SK-N-SH (cell line): ENCODE measurements at places on chromosomes 1 and 21. TPM values are rescaled to one million over a fixed set of nuclear protein-coding genes. Genes with fewer than 3 reads are reported as not detected.

The KIF14 gene
- polyA plus RNA-seq, result 1.2 and 1.4 TPM in 2 replicates

The CCDC190 gene
- 0.13 and 0.21 TPM in 2 replicates for polyA plus RNA-seq

- no peak for DNase-seq
Measured at GRCh38 chr1:30928171-30928570, 19.6 kb upstream of the SDC3 start.

GRCh38 chr1:36159614-36160387 is 3.8 kb downstream of the MAP7D1 start:
- no peak for DNase-seq

DNA sequence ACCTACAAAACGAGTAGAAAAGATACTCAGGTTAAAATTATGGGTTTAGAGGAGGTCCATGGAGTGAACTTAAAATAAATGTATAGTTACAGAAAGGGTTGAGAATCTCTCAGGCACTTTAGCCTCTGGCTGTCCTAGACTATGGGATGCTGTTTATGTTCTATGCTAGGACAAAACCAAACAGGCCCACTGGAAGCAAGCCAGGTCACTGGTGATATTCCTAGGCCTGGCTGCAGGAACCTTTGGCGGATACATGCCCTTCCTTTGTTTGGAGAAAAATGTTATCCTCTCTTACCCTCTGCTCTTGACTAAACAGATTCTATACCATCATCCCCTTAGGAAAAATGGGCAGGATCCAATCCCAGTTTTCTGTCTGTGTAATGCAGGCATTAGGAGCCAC is 90.7 kb upstream of the DUSP10 start:
- peak; percentile 33 for DNase-seq

DNA sequence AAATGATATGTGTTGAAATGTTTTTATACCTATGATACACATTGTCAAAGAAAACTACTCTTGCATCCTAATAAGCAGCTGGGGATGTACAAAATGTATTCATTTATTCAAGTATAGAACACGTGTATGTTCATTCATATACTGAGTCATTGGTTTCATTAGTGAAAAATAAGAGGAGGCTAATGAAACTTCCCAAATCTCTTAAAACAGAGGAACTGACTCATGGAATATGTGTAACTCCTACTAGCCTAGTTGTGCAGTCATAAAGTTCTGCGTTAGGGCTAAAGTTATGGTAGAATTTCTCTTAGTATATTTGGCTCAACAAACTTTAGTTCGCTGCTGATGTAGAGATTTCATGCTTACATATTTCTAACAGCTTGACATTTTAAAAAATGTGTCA is 441.6 kb downstream of the NCAM2 start:
- no peak for DNase-seq

DNA sequence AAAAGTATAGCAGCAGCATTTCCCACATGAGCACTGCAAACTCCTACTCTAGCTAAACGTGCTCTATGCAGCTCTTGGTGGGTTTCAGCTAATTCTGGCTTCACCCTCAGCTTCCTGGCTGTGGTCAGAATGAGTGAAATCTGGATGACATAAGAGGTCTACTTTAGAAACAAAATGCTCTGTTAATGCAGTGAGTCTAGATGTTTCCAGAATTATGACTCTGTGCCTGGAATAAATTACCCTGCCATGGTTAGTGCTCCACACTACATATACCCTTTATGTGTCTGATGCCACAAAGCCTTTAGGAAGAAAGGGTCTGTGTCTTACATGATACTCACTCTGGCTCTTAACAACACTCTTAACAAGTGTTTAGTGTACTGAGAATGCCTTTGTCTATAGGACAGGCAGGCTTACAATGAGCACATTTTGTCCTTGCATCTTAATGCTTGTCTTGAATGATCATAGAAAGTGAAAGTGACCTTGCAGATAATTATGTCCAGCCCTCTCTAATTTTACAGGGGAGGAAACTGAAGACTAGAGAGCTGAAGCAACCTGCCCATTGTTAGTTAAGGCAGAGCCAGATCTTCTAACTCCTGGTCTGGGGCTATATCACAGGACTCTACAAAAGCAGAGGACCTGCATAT is 9.2 kb downstream of the S100A10 start:
- DNase-seq, result no peak

- DNase-seq, result peak; percentile 25
Measured at GRCh38 chr1:154663471-154664060, 55.6 kb upstream of the ADAR start.

DNA sequence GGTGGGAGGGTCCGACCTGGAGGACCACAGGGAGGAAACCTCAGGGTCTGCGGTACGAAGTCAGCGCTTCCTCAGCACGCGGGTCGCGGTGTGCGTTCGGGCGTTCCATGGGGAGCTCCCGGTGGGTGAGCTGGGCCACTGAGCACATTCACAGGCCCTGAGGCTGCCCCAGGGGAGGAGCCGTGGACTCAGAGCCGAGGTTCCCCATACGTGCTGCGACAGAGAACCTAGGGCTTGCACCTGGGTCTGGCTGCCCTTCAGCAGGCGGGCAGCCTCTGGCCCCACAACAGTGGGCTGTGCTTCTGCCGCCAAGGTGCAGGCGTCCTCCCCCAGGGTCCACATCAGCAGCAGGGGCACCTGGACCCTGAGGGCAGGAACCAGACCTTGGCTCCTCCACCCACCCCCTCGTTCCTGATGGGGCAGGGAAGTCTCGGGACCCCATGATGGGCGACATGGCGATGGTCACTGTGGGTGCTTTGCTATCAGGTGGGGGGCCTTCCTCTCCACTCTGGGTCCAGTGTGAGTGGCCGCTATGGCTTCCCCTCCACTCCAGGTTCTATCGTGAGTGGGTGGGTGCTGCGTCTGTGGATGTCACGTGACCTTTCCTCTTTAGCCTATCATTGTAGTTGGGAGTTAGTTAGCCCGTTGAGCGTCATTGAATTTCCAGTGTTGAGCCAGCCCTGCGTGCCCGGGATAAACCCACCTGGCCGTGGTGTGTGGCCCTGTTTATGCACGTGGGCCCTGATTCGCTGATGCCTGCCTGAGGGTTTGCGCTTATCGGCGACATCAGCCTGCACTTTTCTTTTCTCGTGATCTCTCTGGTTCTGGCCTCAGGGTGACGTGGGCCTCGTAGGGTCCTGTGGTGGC is 27.9 kb downstream of the FTCD start:
- no peak for DNase-seq
